LoVo (cell line): ENCODE measurements at places on chromosomes 2 and 18.

DNA sequence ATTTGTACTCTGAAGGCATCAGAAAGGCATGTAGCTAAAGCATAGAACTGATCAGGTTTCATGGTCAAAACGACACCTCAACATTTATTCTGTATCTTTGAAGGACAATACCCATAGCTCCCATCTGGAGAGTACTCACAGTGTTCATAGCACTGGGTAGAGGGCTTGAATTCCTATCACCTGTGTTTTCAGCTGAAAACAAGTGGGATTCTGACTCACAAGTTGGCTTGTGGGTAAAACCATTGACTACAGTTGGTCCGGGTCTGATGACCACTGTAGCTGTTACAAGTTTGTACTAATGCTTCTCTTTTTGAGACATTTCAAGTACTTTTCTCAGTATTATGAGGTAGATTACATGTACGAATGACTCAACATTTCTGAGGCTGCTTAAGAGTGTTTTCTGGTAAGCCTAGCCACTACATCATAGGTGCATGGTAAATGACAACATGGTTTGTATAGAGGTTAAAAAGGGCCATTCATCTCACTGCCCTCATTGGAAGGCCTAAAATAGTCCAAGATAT is 68.6 kb upstream of the PELI1 start:
- no peak for DNase-seq

- DNase-seq = no peak
Measured at GRCh38 chr18:416930-417329, 83.6 kb downstream of the COLEC12 start.

DNA sequence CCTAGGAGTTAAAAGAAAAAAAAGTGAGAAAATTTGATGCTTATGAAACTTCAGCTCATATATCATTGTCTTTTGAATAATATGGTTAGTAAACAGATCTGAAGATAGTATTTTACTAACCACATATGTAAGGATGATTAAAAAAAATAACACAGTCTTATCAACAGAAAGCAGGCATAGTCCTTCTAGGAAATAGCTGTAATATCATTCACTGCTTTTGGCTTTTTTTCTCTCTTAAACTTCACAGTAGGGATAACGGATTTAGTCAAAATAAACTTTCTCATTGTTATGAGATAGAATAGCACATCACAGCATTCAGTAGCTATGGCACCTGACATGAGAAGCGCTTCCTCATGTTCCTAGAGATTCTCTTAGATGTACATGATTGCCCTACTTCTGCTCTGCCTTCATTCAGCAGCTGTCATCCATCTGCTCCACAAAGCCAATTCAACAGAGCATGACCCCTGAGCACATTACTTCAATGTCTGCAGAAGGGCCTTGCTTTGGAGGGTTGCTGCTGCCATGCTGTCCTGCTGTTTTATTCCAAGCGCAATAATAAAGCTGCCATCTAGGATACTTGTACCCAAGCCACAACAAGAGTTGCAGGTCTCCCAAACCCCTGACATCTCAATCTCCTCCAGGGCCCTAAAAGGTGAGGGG is 67.0 kb downstream of the TTC21B start:
- DNase-seq = no peak

GRCh38 chr2:134379293-134379692 is 125.4 kb downstream of the MGAT5 start:
- no peak for DNase-seq

- no peak for DNase-seq
Measured at GRCh38 chr2:216392018-216392562, 19.8 kb upstream of the MARCHF4 start.

DNA sequence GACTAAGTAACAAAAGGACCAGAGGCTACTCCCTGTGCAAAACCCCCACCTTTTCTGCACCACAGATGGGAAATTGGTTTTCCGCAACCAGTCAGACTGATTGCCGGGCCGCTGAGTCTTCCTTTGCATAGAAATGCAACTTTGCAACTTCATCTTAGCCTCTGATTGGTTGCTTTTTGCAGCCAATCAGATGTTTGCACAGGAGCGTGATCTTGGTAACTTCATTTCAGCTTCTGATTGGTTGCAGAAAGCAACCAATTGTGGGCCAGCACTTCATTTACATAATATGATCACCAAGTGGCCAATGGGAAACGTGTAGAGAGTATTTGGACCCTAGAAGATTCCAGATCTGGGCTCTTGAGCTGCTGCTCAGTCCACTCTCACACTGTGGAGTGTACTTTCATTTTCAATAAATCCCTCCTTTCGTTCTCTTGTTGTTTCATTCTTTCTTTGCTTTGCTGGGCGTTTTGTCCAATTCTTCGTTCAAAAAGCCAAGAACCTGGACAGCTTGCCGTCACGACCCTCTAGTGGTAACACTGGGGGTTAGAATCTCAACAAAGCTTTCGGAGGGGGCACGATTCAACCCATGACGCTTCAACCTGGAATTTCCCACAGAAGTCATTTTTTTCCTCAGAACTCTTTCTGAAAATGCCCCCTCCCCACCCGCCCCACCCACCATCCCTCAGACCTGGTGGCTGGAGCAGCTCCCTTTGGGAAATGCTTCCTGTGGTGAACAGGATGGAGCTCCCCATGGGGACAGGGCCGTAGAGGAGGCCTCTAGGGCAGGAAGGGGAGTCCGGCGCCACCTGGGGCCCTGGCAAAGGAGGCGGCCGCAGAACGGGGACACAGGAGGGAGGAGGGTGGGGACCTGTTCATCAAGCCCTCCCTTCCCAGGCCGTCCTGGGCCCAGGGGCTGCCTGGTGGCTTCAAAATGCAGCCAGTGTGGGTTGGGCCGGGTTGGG is 31.8 kb upstream of the KCNF1 start:
- no peak for DNase-seq

DNA sequence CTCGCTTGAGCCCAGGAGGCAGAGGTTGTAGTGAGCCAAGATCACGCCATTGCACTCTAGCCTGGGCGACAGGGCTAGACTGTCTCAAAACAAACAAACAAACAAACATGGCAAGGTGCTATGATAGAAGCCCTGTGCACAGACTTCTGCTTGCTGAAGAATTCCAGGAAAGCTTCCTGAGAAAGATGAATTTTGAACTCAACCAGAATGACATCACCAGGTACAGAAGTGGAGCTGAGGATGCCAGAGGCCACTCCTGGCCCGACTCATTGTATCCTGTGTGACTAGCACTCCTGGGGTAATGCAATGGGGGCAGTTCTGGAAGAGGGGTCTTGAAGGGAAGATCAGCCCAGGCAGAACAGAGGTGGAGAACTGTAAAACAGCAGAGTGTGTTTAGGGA is 22.0 kb upstream of the PNPT1 start:
- DNase-seq = no peak

DNA sequence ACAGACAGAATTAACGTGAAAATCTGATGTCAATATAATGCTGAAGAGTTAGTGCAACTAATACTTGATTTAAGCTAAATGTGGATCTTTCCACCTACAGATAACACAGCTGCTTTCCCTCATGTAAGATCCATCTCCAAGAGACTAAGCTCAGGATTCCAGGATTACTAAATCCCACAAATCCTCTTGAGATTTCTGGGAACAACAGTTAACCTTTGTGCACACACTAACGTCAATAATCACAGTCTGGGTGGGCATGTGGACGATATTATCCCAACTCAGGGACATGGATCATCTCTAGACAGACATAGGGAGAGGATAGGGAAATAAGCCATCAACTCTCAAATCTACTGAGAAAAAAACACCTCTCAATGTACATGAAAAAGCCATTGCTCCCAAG is 432.6 kb downstream of the SATB2 start:
- no peak for DNase-seq

GRCh38 chr2:203720915-203721672 is 14.7 kb downstream of the CD28 start:
- no peak for DNase-seq

DNA sequence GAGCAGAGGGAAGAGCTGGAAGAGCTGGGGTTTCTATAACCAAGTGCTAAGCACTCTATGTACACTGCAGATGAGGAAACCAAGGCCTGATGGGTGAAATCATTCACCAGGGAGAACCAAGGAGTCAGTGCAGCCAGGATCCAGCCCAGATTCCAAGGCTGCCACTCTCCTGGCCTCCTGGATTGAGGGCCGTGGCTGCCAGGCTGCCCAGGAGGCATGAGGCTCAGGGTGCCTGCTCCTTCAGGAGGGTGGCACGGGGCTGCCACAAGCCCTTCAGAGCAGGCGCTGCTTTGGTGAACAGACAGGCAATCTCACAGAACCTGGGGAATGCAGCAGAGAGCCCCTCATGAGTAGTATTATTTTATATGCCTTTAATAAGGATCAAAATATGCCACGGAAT is 293.7 kb upstream of the HDAC4 start:
- DNase-seq = no peak

DNA sequence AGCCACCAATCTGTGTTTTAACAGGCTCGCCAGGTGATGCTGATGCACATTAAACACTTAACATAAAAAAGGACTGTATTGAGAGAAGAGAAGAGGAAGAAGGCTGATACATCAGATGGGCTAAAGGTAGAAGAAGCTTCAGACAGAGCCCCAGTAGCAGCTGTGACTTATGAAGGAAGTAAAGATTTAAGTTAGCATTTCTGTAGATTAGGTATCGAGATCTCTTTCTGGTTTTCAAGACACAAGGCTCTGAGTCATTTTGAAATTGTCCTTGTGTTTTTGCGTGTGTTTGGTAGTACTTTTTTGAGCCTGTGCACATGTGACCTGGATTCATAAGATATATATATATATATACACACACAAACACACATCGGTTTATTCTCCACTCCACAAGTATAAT is 40.6 kb upstream of the GCFC2 start:
- no peak for DNase-seq

DNA sequence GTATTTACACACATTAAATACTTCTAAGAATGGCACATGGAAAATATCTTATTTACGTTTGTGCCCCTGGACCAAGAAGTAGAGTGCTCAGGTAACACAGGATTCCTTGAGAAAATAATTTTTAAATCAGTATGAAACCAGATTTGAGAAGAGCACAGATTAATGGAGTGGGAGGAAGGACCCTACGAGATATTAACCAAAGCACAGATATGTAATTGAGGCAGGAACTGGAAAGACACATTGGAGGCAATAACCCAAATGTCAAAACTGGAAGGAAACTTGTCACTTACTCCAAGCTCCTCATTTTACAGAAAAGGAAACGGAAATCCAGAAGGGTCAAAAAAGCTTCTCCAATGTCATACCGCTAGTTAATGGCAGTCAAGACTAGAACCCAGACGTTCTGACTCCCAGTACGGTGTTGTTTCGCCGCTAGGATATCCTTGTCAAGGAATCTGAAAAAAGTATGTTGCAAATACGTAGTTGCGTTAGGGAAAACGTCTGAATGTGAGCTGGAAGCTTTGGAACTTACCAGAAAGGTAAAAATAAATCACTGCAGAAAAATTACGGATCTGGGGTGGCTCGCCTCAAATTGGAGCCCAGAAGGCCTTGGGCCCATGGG is 634 bp downstream of the MTIF2 start:
- DNase-seq = no peak

GRCh38 chr18:21742315-21742687 is 1.7 kb downstream of the MIB1 start:
- DNase-seq = no peak

- DNase-seq = peak; percentile 22
Measured at GRCh38 chr18:57901825-57902589, 98.9 kb upstream of the ATP8B1 start.

- peak; percentile 12 for DNase-seq
Measured at GRCh38 chr2:173401716-173402326, 47.1 kb downstream of the CDCA7 start.

- peak; percentile 42 for DNase-seq
Measured at GRCh38 chr2:231104115-231104713, 20.6 kb downstream of the HTR2B start.

GRCh38 chr2:226773291-226773690 is 26.3 kb downstream of the IRS1 start:
- no peak for DNase-seq

DNA sequence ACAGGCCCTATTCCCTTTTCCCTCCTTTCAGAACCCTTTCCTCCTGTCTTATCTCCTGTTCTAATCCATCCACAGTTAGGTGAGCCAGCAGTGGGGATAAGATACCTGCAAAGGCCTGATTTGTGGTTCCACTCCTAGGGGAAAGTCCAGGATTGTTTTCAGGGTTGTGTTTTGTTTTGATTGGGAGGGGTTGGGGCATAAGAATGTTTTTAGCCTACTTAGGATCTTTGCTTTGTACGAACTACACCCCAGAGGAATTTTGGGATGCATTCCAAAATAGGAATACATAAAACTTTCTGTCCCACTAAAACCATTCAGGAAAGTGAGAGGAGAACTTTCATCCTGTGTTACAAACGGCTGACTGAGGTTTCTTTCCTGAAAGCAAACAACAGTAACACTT is 150.8 kb upstream of the PGAP1 start:
- no peak for DNase-seq

DNA sequence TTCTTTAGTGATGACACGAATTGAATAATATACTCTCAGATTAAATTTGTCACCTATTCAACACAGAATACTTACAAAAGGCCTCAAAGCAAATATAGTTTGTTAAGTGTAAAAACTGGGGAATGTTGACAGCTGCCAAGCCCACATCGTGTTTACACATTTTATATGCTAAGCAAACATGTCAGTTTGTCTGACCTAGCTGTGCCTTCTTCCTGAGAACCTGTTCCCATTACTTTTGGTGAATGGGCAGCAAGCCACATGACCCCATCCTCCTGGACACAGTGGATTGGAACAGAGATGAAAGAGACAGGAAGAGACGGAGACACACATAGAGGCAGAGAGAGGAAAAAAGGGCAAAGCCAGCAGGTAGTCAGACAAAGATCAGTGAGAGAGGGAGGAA is 22.9 kb upstream of the CUL3 start:
- no peak for DNase-seq

GRCh38 chr2:181817509-181817908 is 74.0 kb upstream of the ITPRID2 start:
- no peak for DNase-seq

- DNase-seq = no peak
Measured at GRCh38 chr2:55156326-55156725, 75.8 kb downstream of the CLHC1 start.

DNA sequence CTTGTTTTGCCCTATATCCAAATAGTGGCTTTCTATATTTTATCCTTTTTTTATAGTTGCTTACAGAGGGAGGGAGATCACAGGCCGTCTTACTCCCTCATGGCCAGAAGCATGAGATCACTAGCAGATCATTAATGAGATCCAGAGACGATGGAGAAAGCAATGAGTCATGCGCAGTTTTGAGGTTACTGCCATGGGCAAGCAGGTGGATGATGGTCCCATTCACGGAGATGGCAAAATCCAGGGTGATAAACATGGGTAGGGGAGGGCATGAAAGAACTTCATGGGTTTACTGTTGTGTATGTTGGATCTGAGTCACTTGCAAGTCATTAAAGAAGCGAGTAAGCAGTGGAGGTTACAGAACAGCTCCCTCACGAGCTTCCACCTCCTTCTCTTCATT is 60.4 kb downstream of the C18orf63 start:
- DNase-seq = peak; percentile 24

DNA sequence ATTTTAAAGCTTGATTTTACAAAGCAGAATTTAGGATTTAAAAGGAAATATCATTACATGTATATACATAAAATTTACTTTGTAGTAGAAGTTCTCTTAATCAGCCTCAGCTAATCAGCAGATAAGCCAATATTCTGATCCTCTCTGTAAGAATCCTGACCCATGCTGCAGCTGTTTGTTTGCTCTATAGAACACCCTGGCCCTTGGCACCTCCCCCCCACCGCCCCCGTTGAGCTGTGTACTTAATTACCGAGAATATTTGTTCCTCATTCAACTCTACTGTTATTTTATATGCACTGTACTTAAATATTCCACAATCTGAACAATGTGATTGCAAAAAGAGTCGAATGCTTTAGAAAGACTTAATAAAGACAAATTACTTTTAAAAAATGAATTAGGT is 98.0 kb downstream of the EVA1A start:
- no peak for DNase-seq
